ENCODE measurements at places on chromosomes 7 and 10. TPM values are rescaled to one million over a fixed set of nuclear protein-coding genes. Genes with fewer than 3 reads are reported as not detected.

The CPA5 gene
- 0.42 TPM for total RNA-seq

The COX19 gene
- total RNA-seq = 16.5 TPM

The RBAK gene
- 14.6 TPM for total RNA-seq

The DPP6 gene
- total RNA-seq = not detected

The DRGX gene
- not detected for total RNA-seq

The STAMBPL1 gene
- total RNA-seq = 29.2 TPM

The CALHM3 gene
- total RNA-seq = not detected

The IKZF1 gene
- total RNA-seq = not detected

The ODAD2 gene
- total RNA-seq = 1.3 TPM

The LRRC17 gene
- total RNA-seq = 0.21 TPM

The GBX1 gene
- total RNA-seq = not detected

The DLX5 gene
- total RNA-seq = not detected

The ANKRD61 gene
- total RNA-seq = 0.42 TPM
